ENCODE measurements at places on chromosomes 11 and 22.

GRCh38 chr11:111185266-111185665, 60.3 kb upstream of the POU2AF2 start:
- no peak for DNase-seq

DNA sequence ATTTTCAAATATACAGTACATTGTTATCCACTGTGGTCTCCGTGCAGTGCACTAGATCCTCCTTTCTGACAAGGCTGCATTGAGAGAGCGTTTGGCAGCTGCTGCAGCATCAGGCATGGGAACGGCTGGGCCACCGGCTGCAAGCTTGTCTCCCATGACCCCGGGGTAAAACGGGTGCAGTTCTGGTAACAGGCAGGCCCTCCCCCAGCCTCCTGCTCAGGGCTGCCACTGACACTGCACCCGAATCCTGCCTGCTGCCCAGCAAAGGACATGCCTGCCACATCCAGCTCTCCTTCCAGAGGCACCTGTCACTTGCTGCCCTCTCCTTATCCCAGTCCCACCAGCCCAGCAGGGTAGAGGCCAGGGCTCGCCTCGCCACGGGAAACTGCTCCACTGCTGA, 124.5 kb upstream of the TMEM45B start:
- no peak for DNase-seq

- DNase-seq = no peak
Measured at GRCh38 chr22:19106886-19107729, 15.1 kb downstream of the DGCR2 start.

DNA sequence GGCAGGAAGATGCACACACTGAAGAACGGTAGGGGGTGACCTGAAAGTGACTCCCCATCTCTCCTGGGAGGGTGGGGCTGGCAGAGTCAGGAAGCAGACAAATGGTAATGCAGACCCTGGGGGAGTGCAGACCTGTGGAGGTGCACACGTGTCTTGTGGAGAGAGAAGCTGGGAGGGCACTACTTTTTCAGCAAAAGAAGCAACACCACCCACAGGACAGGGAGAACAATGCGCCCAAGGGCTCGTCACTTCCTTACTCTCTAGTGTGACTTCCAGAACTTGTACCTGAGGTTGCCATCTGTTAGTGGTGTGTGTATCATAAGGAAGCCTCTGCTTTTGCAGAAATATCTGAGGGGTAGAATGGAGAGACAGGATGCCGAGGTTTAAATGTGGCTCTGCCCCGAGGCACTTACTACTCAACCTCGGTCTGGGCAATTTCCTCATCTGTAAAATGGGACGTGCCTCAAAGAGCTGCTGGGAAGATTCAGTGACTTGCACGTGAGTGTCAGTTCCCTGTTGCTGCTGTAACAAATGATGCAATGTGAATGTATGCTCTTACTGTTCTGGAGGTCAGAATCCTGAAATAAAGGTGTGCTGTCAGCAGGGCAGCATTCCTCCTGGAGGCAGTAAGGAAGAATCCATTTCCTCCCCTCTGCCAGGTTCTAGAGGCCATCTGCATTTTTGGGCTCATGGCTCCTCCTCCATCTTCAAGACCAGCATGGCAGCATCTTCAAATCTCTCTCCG, 323.4 kb downstream of the SHANK2 start:
- DNase-seq = no peak

DNA sequence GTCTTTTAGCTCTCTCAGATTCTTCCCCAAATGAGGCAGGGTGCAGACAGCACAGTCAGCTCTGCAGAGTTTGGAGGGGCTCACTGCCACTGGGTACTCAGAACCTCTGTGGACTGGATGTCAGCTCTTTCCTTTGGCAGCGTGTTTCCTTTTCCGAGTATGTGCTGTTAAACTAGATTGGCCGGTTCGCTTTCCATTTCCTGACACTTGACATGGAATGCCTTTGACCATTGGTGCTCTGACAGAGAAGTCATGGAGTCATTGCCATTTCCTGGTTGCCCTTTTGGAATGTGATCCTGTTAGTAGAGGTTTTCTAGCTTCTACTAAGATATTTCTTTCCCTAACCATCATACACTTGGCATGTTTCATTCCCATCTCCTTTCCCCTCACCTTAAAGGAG, 86.7 kb downstream of the SWAP70 start:
- DNase-seq = no peak

Data from activated CD4-positive, CD25-positive, alpha-beta regulatory T cell treated with anti-CD3 and anti-CD28 coated beads, Interleukin-2, amount 50 U/mL, for 72 hours (primary cell).